ENCODE measurements at places on chromosomes 5 and 9.

- no peak for DNase-seq
Measured at GRCh38 chr9:96607971-96608370, 11.7 kb downstream of the CDC14B start.

DNA sequence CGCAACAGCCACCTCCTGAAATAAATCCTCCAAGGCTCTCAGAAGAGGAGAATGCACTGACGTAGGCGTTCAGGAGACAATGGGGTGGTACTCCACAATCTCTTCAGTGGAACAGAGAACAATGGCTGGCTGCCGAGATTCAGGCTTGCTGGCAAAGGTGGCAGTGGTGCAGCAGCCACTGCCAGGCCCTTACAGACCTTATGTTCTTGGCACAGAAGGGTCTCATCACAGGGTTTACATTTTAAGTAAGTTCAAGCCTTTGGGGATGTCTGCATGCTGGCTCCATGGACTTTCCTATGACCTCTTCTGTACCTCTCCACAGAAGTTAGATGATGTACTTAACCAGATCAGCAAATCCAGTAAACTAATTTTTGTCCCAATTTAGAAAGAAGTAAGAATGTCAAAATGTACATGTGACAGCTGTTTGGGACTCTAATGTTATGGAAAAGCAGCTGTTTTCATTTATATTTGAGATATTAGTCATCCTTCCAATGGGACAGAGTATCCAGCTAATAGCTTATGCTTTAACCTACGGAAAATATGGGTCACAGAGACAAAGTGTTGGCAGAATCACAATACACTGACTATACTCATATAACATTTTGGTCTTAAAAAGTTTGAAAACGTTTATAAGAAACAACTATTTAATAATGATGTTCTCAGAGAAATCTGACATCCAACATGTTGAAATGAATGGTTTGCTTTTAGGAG, 180.9 kb downstream of the MAPKAP1 start:
- DNase-seq: no peak

- DNase-seq: no peak
Measured at GRCh38 chr9:77909306-77909705, 122.3 kb downstream of the GNAQ start.

- no peak for DNase-seq
Measured at GRCh38 chr9:38380872-38381534, 11.5 kb upstream of the ALDH1B1 start.

GRCh38 chr9:34555002-34555348, 32.2 kb upstream of the ENHO start:
- DNase-seq: no peak

GRCh38 chr5:120509053-120509452, 45.0 kb downstream of the PRR16 start:
- no peak for DNase-seq

GRCh38 chr5:43042626-43043399, 2.7 kb upstream of the ANXA2R start:
- DNase-seq: peak; percentile 62

GRCh38 chr5:179008667-179009066, 13.5 kb upstream of the GRM6 start:
- no peak for DNase-seq

- no peak for DNase-seq
Measured at GRCh38 chr9:15612962-15613361, 60.1 kb downstream of the CCDC171 start.

DNA sequence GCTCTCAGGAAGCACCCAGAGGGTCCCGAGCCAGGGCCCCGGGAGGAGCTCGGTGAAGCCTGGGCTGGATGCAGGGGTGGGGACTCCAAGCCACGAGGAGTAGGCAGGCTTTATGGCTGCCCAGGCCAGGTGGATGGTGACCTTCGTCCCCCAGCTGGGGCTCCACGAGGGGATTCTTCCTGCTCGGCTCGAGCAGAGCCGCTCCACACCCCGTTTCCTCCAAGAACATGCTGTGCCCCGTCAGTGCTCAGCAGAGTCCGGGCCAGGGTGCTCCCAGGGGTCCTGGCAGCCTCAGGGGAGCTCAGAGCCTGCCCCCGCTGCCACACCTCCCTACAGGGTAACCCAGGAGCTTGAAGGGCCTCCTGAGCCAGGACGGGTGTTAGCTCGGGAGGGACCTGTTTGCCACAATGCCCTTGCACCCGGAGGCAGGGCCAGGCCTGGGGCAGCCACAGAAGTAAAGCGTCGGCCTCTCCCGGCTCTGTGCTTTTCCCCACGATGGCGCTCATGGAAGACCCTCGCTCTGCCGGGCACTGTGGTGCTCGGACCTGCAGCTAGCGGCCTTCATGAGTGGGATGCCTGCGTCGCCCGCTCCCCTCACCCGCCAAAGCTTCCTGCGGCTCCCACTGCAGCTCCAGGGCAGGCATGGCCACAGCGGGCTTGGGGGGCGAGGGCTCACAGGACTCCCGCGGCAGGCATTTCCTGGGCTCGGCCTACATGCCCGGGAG, 86.8 kb downstream of the KCNT1 start:
- DNase-seq: no peak

DNA sequence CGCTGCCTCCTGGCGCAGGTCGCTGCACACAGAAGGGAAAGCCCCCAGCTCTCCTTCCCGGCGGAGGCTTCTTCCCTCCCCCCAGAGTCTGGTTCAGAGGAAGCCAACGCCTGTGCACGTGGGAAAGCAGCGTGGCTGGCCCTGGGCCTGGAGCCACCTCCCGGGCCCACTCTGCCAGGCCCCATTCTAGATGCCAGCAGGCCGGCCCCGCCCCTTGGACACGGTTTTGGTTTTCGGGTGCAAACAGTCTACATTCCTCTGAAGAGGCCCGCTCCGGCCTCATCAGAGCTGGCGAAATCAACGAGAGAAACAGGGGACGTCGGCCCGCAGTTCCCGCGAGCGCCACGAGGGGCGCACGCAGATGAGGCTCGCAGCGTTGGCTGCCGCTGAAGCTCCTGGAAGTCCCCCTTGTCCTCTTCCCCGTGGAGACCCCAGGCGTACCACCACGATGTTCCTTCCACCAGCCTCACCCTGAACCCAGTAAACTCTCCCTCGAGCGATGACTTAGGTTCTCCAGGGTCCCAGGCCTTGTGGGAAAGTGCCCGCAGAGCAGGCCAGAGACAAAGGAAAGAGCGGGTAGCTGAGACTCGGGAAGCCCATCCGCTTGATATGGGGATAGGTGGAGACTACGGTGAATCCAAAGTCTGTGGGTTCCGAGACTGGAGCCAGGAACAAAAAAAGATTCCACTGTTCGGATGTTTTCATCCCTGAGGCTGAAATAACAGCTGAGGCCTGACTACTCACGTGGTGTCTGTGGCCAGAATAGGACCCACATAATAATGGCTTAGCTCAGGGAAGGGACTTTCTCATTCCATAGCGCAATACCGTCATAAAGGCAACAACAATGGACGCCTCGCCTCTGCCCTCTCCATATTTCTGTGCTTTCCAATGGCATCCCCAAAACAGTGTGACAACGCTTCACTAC, 64.2 kb downstream of the KLF4 start:
- peak; percentile 8 for DNase-seq

GRCh38 chr5:14861123-14861765, 10.3 kb downstream of the ANKH start:
- no peak for DNase-seq

GRCh38 chr5:56671571-56671970, 143.8 kb upstream of the MAP3K1 start:
- no peak for DNase-seq

DNA sequence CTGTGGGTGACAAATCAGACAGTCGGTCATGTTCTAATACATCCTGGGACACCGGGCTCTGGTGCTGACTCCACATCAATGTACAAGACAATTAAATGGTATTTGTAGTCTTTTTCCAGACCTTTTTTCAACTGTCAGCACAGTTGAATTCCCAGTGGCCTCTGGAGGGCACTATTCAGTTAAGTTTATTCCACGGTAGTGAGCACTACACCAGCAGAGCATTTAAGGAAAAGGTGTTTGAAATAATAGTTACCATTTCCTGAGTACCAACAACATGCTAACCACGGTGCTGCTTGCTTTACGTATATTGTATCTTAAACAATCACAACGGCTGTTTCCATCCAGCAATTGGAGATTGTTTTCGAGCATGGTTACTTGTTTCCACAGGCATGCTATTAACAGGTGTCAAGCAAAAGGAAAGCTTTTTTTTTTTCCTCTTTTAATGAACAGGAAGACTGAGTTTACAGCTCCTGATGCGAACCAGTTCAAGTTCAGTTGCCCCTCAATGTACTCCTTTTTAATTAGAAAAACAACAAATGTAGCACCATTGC, 186.7 kb downstream of the PDZD2 start:
- DNase-seq: peak; percentile 17
